Neural crest cell (in vitro differentiated cells): ENCODE measurements at places on chromosomes 1 and 21. TPM values are rescaled to one million over a fixed set of nuclear protein-coding genes. Genes with fewer than 3 reads are reported as not detected.

DNA sequence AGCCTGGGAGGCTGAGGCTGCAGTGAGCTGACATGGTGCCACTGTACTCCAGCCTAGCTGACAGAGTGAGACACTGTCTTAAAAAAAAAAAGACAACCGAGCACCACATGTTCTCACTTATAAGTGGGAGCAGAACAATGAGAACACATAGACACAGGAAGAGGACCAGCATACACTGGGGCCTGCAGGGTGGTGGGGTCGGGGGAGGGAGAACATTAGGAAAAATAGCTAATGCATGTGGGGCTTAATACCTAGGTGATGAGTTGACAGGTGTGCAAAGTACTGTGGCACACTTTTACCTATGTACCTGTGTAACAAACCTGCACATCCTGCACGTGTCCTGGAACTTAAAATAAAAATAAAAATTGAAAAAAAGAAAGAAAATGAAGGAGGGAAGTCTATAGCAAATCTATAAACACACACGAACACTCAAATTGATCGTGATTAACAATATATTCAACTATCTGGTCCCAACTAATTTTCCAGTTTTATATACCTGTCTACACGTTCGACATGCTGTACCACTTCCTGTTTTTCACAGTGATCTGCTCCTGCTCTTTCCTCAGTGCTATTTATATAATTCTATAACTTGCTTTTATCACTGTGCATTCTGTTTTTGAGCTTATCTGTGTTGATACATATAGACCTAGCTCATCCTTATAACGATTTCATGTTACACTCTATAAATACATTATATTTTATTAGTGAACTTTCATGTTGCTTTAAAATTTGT lies 27.2 kb downstream of the AK5 start:
- H3K27ac ChIP-seq: no peak overlapping the region
- no peak for DNase-seq
- no peaks in the 10 kb centered on the region for H3K27me3 ChIP-seq
- H3K36me3 ChIP-seq: peaks cover 4% of the 10 kb centered on the region
- H3K4me3 ChIP-seq: no peak overlapping the region

GRCh38 chr1:93925206-93925605 lies 16.0 kb upstream of the GCLM start:
- H3K4me1 ChIP-seq: peaks cover 3% of the 10 kb centered on the region
- H3K4me3 ChIP-seq: no peak overlapping the region
- no peaks in the 10 kb centered on the region for H3K36me3 ChIP-seq
- H3K27me3 ChIP-seq: no peaks in the 10 kb centered on the region

DNA sequence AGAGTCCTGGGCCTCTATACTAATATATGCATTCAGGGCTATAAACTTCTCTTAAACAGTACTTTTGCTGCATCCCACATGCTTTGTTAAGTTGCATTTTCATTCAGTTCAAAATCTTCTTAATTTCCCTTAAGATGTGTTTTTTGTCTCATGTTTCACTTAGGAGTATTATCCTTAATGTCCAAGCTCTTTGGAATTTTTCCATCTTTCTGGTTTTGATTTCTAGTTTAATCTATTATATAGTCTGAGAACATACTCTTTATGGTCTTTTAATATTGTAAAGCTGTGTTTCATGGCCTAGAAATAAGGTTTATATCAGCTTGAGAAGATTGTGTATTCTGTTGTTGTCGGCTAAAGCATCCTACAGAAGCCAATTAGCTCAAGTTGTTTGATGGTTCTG lies 1041.8 kb downstream of the PLA2G4A start:
- H3K36me3 ChIP-seq: no peaks in the 10 kb centered on the region
- H3K27ac ChIP-seq: no peak overlapping the region

DNA sequence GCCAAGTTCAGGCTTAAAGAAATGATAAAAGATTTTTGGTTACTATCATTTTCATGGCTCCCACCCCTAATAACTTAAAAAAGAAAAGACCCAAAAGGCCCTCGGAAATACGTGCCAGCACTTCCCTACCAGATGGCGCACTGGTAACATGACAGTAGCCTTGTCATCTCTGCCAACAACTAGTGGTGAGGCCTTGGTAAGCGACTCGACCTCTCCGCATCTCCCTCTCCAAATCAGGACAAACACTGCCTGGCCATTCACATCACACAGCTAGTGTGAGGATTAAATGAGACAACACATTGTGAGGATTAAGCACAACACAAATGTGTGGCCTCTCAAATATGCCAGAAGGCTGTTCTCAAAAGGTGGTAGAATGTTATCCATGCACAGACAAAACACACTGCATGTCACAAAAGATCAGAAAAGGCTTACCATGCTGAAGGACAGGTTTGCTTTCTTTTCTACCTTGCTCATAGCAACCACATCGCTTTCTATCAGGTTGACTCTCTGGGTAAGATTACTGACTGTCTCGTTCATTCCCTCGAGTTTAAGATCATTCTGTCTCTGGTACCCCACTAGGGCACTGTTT lies 16.4 kb downstream of the TEX38 start:
- H3K4me3 ChIP-seq: no peak overlapping the region
- H3K4me1 ChIP-seq: no peaks in the 10 kb centered on the region
- DNase-seq: no peak
- H3K27me3 ChIP-seq: no peaks in the 10 kb centered on the region
- no peak overlapping the region for H3K27ac ChIP-seq

DNA sequence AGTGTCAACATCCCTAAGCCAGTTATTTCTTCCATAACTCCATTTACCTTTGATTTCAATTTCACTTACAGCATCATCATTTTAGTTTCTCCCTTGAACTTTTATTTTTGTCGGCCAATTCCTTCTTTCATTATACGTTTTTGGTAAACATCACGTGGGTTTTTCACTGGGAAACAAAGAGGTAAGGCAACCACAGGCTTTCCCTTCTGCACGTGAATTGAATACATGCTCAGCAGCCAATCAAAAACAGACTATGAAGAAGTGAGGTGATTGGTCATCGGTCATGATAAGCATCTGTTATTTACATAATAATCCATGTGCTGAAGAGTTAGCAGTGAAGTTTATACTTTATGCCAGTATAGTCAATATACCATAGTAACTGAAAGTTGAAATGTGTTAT lies 98.7 kb downstream of the NCAM2 start:
- no peaks in the 10 kb centered on the region for H3K27me3 ChIP-seq
- H3K27ac ChIP-seq: no peak overlapping the region
- H3K4me1 ChIP-seq: peaks cover 12% of the 10 kb centered on the region
- H3K36me3 ChIP-seq: no peaks in the 10 kb centered on the region
- DNase-seq: no peak

DNA sequence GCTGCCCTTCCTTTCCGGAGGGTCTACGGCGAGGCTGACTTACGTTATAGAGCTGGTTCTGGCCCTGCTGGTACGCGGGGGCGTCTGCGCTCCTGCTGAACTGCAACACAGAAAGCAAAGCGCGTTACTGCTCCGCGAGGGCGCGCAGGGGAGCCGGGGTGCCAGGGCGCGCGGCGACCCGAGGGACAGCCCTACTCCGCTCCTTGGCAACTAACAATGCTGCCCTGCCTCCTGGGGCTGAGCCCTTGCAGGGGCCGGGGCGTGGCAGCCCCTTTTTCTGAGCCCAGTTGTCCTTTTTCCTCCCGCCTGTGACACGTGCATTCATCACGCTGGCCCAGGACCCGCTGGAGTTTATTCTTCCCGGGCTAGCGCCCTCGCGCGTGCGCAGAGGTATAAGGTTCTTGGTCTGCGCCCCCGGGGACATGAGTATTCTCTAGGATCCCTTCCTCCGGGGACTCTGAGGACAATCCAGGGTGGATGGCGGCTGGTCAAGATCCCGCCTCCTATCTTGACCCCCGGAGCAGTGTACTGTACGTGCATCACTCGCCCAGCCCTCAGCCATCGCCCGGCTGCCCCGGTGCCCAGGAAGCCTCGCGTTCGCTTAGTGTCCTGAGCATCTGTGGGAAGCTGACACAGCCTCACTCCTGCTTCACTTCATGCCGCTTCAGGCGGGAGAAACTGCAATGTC lies 78.9 kb downstream of the CD247 start:
- peaks cover 9% of the 10 kb centered on the region for H3K27me3 ChIP-seq
- H3K36me3 ChIP-seq: peaks cover 9% of the 10 kb centered on the region
- no peak overlapping the region for H3K27ac ChIP-seq

PDPN gene
- 47.4 and 51.7 TPM in 2 replicates for total RNA-seq

DNA sequence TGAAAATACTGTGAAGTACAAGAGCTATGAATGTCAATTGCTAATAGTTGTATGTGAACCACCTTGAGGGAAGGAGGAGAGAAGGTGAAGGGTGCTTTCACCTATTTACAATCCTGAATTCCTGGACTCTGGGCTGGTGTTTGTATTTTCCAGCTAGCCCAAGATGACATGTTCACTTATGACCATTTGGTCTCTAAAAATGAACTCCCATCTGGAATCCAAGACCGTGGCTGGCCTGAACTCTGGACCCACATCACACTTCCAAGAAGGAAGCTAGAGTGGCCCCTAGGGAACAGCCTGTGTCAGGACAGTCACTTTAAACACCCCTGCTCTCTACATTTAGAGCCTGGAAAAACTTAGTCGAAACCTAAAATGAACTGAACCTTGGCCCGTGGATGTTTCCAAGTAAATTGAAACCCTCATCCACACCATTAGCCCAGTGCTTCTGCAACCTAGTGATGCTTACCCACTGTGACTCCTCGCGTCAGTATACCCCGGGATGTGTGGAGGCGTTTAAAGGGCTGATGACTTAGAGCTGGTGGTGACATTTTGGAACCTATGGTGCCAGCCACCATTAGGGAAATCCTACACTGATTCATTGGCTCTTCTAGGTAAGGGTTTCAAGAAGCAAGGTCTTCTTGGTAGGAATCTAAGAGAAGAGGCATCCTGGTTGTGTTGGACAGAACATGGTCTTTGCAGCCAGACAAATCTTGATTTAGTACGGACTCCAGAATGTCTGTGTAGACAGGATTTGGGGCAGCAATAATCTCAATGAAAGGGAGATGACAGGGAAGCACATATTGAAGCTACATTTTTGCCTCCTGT lies 171.5 kb upstream of the IRF2BP2 start:
- H3K27me3 ChIP-seq: no peaks in the 10 kb centered on the region
- DNase-seq: no peak
- no peaks in the 10 kb centered on the region for H3K36me3 ChIP-seq
- H3K4me3 ChIP-seq: no peak overlapping the region

- H3K27ac ChIP-seq: no peak overlapping the region
- DNase-seq: no peak
- H3K36me3 ChIP-seq: peaks cover 17% of the 10 kb centered on the region
- H3K4me3 ChIP-seq: no peak overlapping the region
Measured at GRCh38 chr1:91798740-91799139, 87.2 kb downstream of the TGFBR3 start.

GRCh38 chr1:173175514-173176145 lies 31.5 kb downstream of the TNFSF4 start:
- H3K4me3 ChIP-seq: no peak overlapping the region
- H3K4me1 ChIP-seq: no peaks in the 10 kb centered on the region
- no peak overlapping the region for H3K27ac ChIP-seq
- peaks cover 5% of the 10 kb centered on the region for H3K36me3 ChIP-seq
- no peaks in the 10 kb centered on the region for H3K27me3 ChIP-seq

DNA sequence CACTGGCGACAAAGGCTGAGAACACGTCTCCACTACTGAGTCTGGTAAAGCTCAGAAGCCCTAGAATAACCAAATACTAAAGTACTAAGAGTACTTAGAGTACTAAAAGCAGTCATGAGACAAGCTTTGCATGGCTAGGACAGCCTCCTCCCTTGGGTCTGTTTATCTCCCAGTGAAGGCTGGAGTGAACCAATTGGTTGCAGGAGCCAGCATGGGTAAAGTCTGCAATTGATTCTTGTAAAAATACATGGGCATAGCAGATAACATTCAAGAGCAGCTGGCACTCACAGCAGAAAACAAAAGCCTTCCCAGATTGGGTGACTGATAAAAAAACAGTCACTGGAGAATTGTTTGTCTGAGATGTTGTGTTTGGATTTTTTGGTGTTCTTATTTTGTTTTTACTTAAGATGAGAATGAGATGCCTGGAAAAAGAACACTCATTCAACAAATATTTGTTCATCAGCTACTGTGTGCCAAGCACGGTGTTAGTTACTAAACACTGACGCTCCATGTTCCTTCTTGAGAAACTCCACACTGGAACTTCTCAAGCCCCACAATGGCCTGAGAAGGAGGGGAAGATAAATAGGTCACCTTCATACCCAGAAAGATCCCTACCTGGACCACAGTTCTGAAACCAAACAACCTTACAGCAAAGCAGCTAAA lies 3.7 kb downstream of the IRF6 start:
- DNase-seq: no peak
- no peak overlapping the region for H3K4me3 ChIP-seq
- H3K27ac ChIP-seq: no peak overlapping the region
- peaks cover 6% of the 10 kb centered on the region for H3K4me1 ChIP-seq

LDLRAD1 gene
- not detected in 2 replicates for total RNA-seq

DNA sequence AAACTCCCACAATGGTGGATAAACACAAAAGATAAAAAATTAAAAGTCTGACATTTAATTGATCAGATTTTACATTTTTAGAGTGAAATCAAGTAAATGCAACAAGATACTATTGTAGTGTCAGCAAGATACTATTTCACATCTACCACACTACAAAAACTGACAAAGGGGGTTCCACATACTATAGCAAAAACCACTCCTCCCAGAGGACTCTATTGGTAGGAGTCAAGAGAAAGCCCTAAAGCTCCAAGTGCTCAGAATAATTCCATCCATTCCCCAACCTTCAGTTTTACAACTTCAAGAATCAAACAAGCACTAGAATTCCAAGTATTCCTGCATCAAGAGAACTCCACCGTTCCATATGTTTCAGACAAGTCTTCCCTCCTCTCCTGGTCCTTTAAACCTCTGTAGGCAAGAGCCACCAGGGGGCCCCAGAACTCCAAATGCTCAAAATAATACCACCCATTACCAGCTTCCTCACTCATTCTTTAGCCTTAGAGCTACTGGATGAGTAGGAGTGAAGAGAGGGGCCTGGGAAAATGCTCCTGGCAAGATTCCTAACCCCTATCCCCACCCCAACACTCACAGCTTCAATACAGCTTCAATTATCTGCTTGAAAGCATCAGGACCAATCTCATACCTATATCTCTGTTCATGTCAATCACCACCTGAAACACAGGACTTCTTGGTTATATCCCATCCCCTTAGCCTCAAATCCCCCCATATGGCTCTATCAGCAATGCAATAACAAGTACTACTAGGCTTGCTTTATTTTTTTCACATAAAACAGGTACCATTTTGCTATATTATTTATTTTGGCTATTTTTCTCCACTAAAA lies 9.9 kb downstream of the TOR1AIP2 start:
- H3K27ac ChIP-seq: no peak overlapping the region
- H3K4me3 ChIP-seq: no peak overlapping the region
- H3K4me1 ChIP-seq: peaks cover 16% of the 10 kb centered on the region
- H3K27me3 ChIP-seq: no peaks in the 10 kb centered on the region

NTNG1 gene
- total RNA-seq: 1.1 and 1.3 TPM in 2 replicates
